Thoracic aorta (tissue), 2 donors: ENCODE measurements at places on chromosomes 13 and 19. TPM values are rescaled to one million over a fixed set of nuclear protein-coding genes. Genes with fewer than 3 reads are reported as not detected.

DNA sequence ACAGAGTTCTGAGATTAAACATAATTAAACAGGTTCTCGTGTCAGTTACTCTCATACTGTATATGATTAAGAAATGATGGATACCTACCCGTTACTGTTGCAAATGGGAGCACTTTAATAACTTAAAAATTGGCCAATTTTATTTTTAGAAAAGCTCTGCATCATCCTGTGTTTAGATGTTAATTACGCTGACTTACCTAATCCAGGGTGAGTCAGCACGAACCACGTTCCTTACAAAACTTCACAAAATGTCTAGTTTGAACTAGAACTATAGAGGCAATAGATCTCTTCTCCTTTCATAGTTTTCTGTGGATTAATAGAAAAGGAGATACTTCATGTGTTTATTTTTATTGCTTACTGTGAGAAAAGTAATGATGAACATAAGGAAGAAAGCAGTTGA is 363.9 kb downstream of the MYO16 start:
- DNase-seq = no peak

- peak; percentile 69 for DNase-seq
Measured at GRCh38 chr13:110265682-110266430, 41.1 kb downstream of the COL4A1 start.

ZNF432 gene
- 30.1 TPM for total RNA-seq

- DNase-seq = no peak
Measured at GRCh38 chr19:5913739-5914357, at the start of gene CAPS. Gene CAPS (plus strand): TSS chr19:5914254. CDS start chr19:5914407, 153 bp downstream.

- no peak for DNase-seq
Measured at GRCh38 chr13:27792393-27793218, at the start of gene GSX1. Gene GSX1 (plus strand): TSS chr13:27792483. CDS start chr13:27792691, 208 bp downstream.

SELENOV gene
- not detected for total RNA-seq

GRCh38 chr13:110274687-110275086 is 32.3 kb downstream of the COL4A1 start:
- DNase-seq = no peak

GRCh38 chr13:46964789-46965527 is 68.1 kb upstream of the HTR2A start:
- DNase-seq = no peak

DNA sequence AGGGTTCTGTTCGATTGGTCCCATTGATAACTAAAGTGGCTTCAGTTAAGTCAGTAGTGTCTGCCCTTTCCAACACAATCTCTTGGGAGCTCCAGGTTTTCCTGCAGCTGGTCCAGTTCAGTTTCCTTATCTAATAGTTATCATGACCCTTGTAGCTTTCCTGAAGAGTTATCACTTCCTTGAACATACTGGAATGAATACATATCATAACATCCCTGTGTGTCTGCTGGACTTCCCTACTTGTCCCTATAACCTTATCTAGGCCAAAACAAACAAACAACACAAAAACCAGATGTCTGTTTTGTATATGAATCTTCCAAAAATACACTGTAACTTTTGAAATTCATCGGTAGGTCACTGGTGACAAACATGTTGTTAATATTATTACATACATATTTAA is 167.6 kb downstream of the DCT start:
- DNase-seq = no peak

CGB8 gene
- total RNA-seq = not detected

ZNF534 gene
- total RNA-seq = 0.49 TPM

UBE2L5 gene
- total RNA-seq = not detected

DNA sequence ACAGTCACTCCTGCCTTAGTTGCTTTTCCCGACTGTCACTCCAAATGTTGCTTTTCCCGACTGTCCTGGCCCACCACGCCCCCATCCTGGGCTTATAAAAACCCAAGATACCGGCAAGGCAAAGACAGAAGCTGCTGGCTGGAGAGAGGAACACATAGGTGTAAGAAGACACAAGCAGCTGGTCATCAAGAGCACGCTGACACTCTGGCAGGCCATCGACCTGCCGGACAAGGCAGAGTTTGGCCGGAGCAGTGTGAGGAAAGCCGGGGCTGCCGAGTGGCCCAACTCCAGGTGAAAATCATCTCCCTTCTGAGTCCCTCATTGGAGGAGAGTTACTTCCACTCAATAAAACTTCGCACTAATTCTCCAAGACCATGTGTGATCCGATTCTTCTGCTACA is 349.5 kb downstream of the SLITRK1 start:
- DNase-seq = no peak

LILRA6 gene
- 5.2 TPM for total RNA-seq

DNA sequence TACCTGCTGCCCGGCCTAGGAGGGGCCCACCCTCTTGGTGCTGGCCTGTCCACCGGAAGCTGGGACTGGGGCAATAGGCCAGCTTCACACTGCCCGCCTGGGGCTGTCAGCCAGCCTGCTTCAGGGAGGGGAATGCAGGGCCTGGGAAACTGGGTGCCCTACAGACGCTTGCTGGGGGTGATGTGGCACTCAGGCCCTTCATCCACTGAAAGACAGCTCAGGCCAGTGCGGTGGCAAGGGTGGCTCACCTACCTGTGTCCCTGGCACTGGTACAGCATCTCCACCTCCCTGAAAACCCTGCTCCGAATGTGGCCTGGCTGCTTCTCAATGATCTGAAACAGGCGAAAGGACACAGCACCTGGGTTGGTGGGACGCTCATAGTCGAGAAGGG is 7.8 kb downstream of the MKNK2 start:
- no peak for DNase-seq

DNA sequence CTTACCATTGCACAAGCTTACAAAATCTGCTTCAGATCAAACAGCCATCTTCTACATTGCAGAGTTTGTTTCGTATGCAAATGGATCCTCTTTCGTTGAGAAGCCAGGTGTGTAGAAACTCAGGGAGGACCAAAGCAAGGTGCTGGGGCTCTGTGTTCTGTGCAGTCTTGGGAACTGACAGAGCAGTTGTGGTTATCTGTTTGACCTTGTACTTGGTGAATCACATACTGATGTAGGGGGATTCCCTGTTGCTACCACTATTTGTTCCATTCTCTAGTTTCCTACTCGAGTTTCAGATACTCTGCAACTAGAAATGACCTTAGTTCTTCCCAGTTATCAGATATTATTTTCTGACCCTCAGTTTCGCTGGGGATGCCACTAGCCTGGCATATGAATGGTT is 95.2 kb upstream of the CLDN10 start:
- DNase-seq = no peak

ZNF772 gene
- total RNA-seq = 2.7 TPM

DNA sequence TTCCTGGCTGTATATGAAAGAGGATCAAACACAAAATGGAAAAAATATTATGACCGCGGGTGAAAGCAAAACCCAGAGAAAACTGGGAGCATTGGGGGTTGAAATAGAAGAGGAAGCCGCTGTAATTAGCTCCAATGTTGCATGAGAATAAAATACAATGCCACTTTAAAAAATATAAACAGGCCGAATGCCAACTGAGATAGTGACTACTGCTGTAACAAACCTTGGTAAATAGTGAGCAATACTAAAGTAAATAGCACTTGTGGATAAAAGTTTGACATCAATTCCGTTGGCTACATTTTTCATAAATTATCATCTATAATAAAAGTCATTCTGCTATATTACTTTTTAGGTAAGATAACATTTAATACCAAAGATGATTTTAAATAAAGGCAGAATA is 395.8 kb upstream of the MIR17HG start:
- DNase-seq = no peak

GRCh38 chr13:43686557-43686956 is 100.2 kb downstream of the ENOX1 start:
- DNase-seq = no peak

- no peak for DNase-seq
Measured at GRCh38 chr13:98524793-98525192, 52.1 kb downstream of the STK24 start.

- DNase-seq = no peak
Measured at GRCh38 chr19:10243606-10244005, 8.4 kb upstream of the MRPL4 start.

AMER2 gene
- total RNA-seq = not detected

TMC4 gene
- total RNA-seq = 7.8 TPM

SIGLEC7 gene
- total RNA-seq = 2.4 TPM

KLF5 gene
- total RNA-seq = 2.6 TPM

- no peak for DNase-seq
Measured at GRCh38 chr13:40777166-40777808, 6.3 kb upstream of the MRPS31 start.

DNASE2 gene
- 53.3 TPM for total RNA-seq

MISP3 gene
- total RNA-seq = 2.7 TPM

CIRBP gene
- 492 TPM for total RNA-seq

- no peak for DNase-seq
Measured at GRCh38 chr13:100176801-100177400, 88.0 kb downstream of the PCCA start.

DNA sequence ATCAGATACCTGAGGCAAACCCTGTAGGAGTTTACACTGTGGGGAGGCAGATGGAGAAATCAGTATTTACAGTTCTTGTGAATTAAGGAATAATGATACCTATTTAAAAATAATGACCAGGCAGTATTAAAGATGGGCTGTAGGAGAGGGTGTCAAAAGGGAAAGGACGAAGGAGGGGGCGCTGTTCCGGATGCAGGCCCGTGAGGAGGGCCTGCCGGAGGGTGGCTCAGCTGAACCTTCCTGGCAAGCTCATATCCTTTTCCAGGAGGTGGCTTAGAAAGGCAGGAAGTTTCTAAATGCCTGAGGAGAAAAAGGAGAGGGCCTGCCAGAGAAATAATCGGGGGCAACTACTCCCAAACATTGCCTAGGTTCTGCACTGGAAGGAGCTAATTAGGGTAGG is 46.6 kb downstream of the MBNL2 start:
- no peak for DNase-seq

GRCh38 chr13:44108331-44108858 is 228.7 kb downstream of the LACC1 start:
- DNase-seq = no peak

DNA sequence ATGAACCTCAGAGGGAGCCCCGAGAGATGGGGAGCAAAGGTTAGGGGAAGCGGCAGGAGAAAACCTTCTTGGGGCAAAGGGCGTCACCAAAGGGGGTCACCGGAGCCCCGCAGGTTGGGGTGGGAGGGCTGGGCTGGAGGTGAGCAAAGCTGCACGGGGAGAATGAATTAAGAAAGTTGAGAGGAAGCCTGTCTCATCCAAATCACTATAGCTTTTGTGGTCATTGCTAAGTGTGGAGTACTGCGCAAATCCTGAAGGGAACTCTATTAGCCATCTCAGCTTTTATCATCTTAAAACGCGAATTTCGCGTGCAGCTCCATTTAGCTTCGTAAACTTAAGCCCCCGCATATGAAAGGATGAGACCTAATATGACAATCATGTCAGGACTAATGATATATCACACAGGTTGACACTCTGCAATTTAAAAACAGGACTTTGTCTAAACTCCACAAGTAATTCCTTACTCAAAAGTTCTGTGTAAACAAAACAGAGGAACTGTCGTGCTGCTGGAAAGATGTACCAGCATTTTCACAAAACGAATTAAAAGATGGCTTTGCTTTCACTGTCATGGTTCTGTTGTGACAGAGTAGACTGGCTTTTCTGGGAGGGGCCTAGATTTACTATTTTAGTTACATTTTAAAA is 631 bp downstream of the LACC1 start:
- no peak for DNase-seq

DNA sequence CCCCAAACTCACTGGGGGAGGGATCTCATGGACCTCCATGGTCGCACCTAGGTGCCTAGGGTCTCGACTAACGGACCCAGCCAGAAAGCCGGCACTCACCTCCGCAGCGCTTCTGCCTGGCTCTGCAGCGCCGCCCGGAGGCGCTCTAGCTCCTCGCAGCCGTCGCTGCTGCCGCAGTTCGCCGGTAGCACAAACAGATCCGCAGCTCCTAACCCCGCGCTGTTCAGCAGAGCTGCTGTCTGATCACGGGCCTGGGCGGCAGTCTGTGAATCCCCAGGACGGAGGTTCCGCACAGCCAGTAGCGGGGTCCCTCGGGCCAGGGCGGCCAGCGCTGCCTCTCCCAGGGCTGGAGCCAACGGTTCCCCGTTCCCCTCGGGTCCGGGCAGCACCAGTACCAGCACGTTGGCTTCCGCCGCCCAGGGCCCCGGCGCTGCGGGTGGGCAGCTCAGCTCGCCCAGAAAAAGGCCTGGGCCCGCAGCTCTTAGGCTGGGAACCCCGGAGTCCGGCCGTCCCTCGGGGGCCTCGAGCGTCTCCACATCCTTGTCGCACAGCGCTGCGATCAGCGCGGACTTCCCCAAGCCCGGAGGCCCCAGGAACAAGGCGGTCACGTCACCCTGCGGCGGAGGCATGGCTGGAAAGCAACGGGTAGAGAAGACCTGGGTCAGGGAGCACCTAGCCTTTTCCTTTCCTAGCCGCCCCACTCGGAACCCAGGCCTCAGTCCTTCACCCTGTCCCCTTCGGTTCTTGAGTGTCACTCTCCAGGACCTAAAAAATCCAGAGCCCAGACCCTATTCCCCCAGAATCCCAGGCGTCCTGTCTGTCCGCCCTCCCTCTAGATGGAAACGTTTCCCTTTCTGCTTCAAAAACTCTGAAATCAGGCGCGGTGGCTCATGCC is 977 bp downstream of the IRGQ start:
- DNase-seq = no peak

SIAH3 gene
- not detected for total RNA-seq

GRCh38 chr13:32881074-32881776 is 135.0 kb upstream of the KL start:
- no peak for DNase-seq

DNA sequence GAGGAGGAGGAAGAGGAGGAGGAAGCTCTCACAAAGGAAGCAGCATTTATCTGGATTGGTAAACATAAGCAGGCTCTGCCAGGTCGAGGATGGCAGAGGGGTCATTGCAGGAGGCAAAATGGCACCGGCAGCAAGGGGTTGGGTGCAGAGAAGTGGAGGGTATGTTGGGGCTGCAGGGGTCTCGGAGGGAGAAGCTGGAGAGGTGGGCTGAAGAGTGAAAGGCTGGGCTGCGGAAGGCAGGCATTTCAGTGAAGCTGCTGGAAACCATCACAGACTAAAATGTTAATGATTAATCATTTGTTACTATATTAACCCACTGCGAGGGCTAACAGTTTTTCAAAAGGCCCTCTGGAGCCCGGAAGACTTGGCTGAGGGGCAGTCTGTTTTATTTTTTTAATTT is 24.6 kb downstream of the TPT1 start:
- DNase-seq = no peak

GRCh38 chr19:24127601-24128000 is 40.6 kb downstream of the ZNF254 start:
- DNase-seq = no peak

- DNase-seq = no peak
Measured at GRCh38 chr13:35474496-35475211, 1.8 kb downstream of the MAB21L1 start.

MATK gene
- 5.4 TPM for total RNA-seq

GRCh38 chr13:102870677-102871415 is 25.0 kb downstream of the ERCC5 start:
- DNase-seq = no peak

- DNase-seq = no peak
Measured at GRCh38 chr13:45584816-45585215, 30.7 kb downstream of the ERICH6B start.

DNA sequence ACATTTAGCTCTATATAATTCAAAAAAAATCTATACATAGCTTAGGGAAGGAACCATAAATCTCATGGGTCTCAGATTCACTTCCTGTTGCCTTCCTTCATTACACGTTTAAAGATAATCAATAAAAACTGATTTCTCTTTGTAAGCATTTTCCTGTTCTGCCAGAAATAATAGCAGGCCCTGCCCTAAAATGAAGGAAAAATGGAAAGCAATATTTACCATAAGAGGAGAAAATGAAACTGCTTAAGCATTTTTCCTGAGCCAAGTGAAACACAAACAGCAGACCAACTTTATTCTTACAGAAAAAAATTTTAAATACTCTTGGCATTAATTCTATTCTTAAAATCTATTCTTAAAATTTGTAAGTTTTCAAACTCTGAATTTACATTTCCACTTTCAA is 4.0 kb downstream of the LHFPL6 start:
- DNase-seq = no peak
